Activated CD8-positive, alpha-beta memory T cell treated with anti-CD3 and anti-CD28 coated beads for 4 hours (primary cell): ENCODE measurements at places on chromosomes 3 and 15.

DNA sequence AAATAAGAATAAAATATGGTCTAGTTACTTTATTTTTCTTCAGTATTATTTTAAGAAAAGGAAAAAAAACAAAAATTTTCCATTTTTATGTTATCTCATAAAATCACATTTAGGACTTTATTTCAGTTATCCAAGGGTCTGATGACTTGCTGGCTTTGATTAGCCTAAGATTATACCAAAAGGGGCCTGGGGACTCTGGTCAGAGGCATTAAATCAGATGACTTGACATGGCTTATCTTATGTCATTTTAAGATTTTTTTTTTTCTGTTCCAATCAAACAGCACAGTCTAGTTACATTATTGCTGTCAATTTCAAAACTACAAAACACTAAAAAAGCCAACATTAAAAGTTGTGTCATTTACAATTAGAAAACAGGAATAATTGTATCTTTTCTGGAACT, 725.4 kb upstream of the NR2F2 start:
- DNase-seq = no peak

DNA sequence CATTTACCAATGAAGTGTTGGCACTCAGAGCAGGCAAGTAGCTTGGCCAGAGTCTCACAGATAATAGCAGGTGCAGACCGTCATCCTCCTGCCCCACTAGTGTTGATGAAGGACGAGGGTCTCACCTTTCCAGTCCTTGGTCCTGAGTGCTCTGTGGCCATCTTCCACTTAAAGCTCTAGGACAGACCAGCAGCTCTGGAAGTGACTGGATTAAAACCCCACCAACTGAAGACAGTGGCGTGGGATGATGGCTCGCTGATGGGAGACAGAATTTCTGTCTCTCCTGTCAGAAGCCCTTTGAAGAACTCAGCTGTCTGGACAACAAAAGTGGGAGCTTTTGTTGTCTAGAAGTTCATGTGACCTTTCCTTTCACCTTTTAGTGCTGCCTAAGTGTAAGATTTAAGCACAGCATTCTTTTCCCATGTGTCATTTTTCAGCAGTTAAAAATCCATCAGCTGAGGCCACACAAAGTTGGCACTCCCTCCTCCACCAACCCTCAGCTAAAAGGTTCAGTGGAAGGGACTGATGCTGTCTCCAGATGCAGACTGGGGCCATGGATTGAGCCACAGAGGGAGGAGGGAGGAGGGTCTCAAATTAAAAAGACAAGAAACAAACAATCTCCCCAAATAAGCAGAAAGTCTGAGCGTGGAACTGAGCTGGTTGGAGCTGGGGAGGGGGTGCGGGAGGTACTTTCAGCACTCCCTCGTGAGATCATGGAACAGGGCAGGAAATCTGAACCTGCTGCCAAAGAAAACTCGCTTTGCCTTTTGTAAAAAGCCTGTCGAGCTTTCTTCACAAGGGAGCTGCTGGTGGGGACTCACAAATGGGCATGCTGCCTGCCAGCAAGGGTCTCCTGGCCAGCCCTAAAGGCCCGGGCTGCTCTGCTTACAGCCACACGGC, 148.5 kb upstream of the CTDSPL start:
- no peak for DNase-seq

GRCh38 chr3:195451373-195452015, 8.7 kb upstream of the ACAP2 start:
- DNase-seq = no peak

- peak; percentile 60 for DNase-seq
Measured at GRCh38 chr3:188788621-188789081, 383.1 kb upstream of the TPRG1 start.

DNA sequence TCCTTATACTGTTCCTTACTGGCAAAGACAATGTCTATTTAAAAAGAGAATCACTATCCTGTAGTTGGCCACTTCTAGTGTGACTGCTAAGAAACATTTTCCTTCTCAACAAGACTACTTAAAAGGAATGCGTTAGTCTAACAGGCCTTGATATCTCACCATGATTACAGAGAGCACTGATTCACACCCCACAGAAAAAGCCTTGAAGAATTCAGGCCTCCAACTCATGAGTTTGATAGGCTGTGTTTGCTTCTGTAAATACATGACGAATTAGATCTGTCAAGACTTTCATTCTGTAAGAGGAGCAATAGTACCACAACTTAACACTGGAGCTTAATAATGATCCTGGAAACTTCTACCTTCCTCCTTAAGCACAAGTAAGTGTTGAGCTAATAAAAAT, 432.8 kb upstream of the NR2F2 start:
- no peak for DNase-seq

GRCh38 chr15:38531509-38531908, 33.1 kb downstream of the RASGRP1 start:
- DNase-seq = no peak

GRCh38 chr15:47035475-47036406, 681.6 kb upstream of the SEMA6D start:
- no peak for DNase-seq

DNA sequence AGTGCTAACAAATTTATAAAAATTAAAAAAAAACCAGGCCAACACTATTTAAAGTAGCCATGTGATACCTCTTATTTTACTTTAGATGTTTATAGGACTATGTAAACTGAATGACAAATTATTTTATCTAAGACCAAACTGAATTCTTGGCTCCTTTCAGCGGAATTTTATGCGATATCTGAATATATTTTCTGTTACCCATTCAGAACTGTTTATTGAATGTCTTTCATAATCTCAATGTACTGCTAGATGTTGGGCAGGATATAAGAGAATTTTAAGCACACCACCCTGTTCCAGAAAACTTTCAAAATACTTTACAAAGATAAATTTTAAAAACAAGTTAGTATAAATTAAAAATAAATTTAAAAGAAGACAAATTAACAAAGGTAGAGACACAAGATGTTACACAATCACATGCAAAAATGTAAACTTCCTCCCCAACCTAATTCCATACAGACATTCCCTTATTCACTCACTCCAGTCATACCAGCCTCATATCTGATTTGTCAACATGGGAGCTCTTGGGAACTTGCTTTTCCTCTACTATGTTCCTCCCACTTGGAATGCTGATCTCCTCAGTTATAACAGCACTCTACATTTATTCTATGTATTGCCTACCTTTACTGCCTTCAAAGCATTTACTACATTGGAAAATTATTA, 154.6 kb upstream of the MBNL1 start:
- DNase-seq = no peak

GRCh38 chr3:37291275-37291700, 116.9 kb upstream of the LRRFIP2 start:
- no peak for DNase-seq

DNA sequence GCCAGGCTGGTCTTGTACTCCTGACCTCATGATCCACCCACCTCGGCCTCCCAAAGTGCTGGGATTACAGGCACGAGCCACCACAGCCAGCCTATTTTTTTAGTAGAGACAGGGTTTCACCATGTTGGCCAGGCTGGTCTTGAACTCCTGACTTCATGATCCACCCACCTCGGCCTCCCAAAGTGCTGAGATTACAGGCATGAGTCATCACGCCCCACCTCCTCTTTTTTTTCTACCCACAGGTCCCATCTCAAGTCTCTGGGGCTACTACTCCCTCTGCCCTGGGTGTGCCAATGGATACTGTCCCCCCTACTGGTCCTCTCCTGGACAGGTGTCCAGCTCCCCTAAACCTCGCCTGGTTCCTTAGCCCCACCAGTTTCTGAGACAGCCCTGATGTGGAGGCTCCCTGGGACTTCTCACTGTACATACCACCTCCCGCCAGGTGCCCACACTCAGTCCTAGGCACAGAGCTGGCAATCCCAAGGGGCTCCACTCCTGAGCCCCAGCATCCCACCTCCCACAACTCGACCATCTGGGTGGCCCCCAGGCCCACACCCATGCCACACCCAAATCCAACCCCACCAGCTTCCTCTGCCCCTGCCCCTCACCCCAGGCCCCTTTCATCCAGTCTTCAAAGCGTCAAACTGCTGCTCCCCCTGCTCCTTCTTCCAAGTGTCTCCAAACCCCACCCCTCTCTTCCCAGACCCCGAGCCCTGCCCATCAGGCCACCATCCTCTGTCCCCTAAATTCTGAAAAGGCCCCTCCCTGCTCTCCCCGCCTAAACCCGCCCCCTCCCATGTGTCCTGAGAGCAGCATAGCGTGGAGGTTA, 13.1 kb upstream of the CYP11A1 start:
- no peak for DNase-seq

- DNase-seq = no peak
Measured at GRCh38 chr15:25785641-25786025, 77.5 kb downstream of the ATP10A start.
